ENCODE measurements at places on chromosomes 6 and 20.

GRCh38 chr6:108132863-108133262 is 33.0 kb upstream of the NR2E1 start:
- no peak for DNase-seq

GRCh38 chr20:41406353-41406752 is 39.7 kb upstream of the EMILIN3 start:
- no peak for DNase-seq

GRCh38 chr20:22438926-22439325 is 145.4 kb downstream of the FOXA2 start:
- DNase-seq: no peak

DNA sequence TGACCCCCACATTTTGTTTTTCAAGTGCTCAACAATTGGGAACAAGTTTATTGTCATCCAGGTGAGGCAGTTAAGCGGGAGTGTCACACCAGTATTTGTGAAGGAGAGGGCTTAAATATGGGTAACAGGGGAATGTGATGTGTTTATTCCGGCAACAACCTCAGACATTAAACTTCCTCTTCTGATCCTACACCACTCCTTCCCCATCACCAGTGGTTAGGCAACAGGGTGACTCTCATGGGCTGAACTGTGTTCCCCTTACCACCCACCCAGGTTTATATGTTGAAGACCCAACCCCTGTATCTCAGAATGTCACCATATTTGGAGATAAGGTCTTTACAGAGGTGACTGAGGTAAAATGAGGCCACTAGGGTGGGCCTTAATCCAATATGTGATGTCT is 52.1 kb upstream of the RNF182 start:
- no peak for DNase-seq

DNA sequence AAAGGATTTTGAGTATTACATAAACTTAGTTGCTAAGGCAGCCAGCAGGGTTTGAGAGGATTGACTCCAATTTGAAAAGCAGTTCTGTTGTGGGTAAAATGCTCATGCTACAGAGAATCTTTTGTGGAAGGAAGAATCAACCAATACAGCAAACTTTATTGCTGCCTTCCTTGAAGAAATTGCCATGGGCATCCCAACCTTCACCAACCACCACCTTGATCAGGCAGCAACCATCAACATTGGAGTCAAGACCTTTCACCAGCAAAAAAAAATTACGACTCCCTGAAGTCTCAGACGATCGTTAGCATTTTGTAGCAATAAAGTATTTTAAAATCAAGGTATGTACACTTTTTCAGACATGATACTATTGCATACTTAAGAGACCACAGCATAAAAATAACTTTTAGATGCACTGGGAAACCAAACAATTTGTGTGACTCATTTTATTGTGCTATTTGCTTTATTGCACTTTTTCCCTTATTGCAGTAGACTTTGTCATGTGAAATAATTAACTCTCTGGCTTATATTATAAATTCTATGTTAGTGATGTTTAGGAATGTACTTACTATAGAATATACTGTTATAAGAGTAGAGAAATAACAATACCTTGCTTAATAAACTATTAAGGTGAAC is 390.8 kb downstream of the CDKAL1 start:
- DNase-seq: no peak

DNA sequence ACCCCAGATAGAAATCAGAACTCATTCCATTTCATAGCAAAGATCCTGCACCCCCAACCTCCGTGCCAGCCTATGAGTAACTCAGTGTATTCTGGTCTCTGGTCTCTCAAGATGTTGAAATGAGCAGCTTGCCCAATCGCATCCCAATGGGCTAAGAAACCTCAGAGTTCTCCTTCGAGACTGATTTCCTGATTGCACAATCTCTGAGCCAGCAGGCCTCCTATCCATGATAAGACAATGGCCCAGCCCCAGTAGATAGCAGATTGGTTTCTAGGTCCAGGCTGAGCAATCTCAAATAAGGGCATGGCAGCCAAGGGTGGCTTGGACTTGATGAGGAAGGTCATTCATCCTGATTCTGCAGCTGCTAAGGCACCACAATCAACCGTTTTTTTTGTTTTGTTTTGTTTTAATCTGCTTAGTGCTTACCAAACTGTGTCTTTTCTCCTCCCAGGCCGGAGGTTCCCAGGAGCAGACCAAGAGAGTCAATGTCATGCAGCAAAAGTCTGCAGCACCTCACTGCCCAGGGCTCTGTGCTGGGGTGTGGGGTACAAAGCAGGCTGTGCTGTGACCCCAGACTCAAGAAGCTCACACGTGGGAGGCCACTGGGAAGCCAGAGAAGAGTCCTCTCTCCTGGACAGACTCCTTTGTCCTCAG is 125.1 kb upstream of the NXT1 start:
- no peak for DNase-seq

- no peak for DNase-seq
Observed at GRCh38 chr6:28105245-28105639, 19.2 kb upstream of the ZSCAN16 start.

GRCh38 chr6:170292111-170292406 is 1.2 kb upstream of the DLL1 start:
- DNase-seq: no peak

GRCh38 chr6:70706491-70707123 is 38.9 kb downstream of the SMAP1 start:
- DNase-seq: no peak

GRCh38 chr6:30614044-30614842 is 2.8 kb downstream of the PPP1R10 start:
- no peak for DNase-seq

DNA sequence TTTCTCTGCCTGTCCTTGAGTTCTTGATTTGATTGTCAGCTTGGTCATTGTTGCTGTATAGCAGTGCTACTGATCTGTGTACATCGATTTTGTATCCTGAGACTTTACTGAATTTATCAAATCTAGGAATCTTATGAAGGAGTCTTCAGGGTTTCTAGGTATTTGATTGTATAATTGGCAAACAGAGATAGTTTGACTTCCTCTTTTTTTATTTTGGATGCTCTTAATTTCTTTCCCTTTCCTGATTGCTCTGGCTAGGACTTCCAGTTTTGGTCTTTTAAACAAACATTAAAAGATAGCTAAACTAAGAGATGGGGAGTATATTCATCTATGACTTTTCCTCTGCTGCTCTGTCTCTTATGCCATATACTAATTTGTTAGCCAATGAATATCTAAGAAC is 62.4 kb downstream of the NCOA7 start:
- DNase-seq: no peak

DNA sequence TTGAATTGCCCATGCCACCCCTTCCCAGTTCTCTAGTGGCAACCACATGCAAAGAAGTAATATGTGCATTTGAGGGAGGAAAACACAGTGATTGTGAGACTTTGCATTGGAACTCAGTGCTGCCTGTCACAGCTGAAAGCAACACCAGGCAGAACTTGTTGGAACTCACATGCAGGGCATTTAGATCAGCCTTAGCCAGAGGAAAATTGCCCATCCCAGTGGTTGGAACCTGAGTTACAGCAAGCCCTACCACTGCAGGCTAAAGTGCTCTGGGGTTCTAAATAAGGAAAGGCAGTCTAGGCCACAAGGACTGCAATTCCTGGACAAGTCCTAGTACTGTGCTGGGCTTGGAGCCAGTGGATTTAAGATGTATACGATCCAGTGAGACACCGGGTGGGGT is 245.3 kb upstream of the UFL1 start:
- DNase-seq: no peak

DNA sequence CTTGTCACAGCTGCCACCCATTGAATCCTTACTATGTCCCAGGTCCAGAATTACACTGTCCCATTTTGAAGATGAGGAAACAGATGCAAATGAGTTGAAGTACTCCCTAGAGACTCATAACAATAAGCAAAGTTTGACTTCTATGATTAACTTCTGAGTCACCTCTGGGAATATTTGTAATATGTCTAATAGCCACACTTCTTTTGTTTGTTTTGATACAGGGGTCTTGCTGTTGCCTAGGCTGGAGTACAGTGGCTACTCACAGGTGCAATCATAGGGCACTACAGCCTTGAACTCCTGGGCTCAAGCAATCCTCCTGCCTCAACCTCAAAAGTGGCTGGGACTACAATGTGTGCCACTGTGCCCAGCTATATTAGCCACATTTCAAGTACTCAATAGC is 11.4 kb upstream of the SOX12 start:
- no peak for DNase-seq

- DNase-seq: no peak
Observed at GRCh38 chr20:46850896-46851295, 43.7 kb upstream of the EYA2 start.

GRCh38 chr20:52536841-52537400 is 345.3 kb upstream of the ZFP64 start:
- no peak for DNase-seq

- no peak for DNase-seq
Observed at GRCh38 chr20:55685841-55686240, 319.5 kb downstream of the CBLN4 start.

DNA sequence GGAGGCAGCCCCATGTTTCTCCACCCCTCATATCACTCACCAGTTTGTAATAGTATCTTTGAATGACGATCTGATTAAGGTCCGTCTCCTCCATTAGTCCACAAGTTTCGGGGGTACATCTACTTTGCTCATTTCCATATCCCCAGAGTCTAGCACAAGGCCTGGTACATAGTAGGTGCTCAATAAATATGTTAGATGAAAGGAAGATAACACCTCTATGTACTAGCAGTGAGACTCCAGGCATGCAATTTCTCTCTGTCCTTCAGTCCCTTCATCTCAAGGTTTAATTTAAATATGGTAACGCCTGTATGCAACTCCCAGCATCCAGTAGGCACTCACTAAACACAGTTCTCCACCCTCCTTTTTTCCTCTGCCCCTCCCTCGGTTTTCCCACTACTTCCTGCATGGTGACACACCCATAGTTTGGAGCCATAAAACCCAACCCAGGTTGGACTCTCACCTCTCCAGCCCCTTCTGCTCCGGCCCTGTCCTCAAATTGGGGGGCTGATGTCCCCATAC is 461 bp upstream of the HNF4A start:
- DNase-seq: no peak

- no peak for DNase-seq
Observed at GRCh38 chr6:32796848-32797776, 19.7 kb downstream of the HLA-DOB start.

DNA sequence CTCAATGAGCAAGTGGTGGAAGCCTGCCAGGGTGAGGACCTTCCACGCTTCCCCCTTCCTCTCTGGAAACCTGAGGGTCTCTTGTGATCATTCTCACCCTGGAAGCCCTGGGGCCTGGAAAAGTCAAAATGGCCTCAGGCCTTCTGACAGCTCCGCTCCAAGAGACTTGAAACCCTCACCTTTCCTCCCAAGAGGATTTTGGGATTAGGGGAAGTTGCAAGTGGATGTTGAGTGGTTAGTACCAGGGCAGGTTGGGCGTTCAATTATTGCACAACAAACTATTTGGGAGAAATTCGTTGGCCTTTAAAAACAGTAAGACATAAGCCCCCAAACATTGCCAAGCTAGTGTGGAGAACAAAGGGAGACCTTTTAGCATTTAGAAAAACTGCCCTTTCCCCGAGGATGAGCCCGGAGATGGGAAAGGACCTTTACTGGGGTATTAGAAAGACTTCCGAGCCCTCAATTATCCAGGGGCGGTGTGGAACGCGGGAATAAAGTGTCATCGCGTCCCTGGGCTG is 4.7 kb downstream of the NKX2-2 start:
- DNase-seq: no peak

GRCh38 chr6:104718672-104719071 is 141.0 kb downstream of the HACE1 start:
- DNase-seq: no peak

DNA sequence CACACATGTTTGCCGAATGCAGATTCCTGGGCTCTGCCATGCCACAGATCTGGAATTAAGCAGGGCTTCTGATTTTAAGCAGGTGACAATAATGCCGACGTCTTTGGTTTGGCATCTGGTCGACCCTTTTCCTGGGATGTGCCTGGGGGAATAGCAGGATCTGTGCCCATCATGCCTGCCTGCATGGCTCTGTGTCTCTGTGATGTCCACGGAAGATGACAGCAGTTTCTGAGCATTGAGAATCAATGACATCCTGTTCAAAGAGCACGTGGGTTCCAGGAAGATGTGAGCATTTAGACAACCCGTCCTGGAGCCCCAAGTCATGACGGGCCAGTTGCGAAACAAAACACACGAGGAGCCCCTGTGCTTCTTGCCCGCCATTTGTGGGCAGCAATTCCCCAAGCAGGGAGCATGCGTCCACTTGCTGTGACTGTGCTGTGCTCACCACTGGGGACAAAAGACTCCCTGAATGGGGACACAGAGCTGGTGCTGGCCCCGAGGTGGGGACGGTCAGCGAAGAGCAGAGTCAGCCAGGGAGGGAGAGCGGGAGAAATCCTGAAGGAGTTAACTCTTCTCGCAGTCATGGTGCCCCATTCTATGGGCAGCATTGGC is 110.1 kb downstream of the ERMARD start:
- no peak for DNase-seq

DNA sequence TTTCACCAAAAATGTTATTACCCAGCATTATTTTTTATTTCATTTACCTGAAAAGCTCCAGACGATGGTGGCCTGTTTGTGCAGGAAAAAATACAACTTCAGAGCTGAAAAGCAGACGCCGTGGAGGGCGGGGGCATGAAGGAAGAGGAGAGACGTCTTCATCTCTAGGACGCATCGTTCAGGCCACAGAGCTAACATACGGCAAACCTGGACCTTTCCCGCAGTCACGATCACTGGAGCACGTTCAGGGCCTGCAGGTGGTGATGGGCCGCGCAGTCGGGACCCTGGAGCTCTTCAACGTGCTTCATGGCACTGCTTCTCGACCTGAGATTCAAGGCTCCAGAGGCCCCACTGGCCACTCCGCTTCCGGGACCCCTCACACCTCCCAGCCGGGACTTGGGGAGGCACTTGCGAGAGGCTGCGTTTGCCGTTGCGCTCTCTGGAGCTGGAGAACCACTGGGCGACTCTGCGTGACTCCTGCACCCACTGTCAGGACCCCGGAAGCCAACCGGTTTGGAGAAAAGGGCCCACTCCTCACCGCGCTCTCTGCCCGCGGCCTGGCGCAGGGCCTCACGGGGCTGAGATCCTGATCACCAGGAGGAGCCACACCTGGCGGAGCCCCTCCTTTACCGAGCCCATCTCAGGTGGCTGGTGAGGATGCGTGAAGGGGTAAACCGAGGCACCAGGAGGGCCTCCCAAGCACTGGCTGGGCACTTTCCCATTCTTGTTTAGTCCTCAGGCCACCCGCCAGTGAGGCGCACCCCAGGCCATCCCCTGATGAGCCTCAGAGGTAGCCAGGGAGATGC is 164.4 kb upstream of the AFDN start:
- DNase-seq: no peak
